Activated T-helper 1 cell treated with anti-CD3 and anti-CD28 coated beads, Interleukin-2, amount 50 U/mL, for 16 hours (primary cell): ENCODE measurements at places on chromosomes 12 and 14.

GRCh38 chr12:57621497-57622292, 10.5 kb downstream of the ARHGEF25 start:
- DNase-seq, result peak; percentile 37

- no peak for DNase-seq
These were observed 21.6 kb upstream of the CAMKK2 start for GRCh38 chr12:121318121-121318520.

DNA sequence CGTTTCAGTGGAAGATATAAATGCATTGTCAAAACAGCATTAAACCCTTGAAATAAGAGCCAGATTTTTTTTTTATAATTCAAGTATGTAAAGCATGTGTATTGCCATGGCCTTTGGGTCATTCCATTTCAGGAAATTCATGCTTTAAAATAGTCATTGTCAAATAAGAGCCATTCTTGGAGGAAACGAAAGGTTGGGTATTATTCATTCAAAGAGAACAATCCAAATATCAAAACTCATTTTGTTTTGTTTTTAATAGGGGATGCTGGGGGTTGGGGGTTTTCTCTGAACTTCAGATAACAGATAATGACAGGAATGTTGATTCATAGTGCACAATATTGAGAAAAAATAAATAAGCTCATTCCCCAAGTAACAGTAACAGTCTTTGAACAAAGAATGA, 174.4 kb upstream of the NUDT4 start:
- no peak for DNase-seq

DNA sequence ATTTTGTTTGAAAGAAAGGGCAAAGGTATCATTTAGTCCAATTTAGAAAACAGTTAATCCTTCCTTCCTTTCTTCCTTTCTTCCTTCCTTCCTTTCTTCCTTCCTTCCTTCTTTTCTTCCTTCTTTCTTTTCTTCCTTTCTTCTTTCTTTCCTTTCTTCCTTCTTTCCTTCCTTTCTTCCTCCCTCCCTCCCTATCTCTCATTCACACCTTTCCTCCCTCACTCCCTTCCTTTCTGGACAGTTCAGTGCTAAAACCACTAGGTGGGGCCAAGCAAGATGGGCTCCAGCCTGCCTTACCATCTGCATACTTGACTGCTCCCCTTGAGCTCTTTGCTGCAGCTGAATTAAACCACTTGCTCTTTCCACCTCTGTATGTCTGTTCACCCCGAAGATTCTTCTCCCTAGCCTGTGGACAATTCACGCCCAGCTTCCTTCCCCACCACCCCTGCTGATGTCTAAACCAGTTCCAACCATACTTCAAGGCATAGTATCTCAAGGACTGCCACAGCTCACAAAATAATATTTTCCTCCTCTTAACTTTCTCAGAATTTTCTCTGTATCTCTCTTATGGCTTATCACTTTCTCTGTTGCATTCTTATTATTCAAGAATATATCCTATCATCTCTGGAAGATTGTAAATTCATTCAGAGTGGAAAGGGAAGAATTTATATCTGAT, 78.0 kb downstream of the DBX2 start:
- DNase-seq, result no peak

GRCh38 chr12:130098301-130099005, 63.8 kb upstream of the FZD10 start:
- DNase-seq, result no peak

DNA sequence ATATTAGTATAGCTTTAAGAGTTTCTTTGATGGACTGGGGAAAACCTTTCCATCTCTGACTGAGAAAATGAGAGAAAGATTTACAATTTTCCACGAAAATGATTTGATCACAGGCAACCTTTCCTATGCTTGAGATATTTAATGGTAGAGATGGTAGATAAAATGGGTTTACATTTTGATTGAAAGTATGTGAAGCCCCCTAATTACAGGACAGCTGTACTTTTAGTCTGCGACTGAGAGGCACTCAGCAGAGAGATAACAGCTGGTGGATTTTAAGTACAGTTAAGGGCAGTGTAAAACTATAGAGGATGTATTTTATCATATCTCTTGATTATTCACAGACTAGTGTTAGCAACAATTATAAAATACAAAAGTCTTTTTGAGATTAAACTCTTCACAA, 40.7 kb downstream of the C12orf50 start:
- DNase-seq, result no peak

- no peak for DNase-seq
These were observed 18.1 kb downstream of the VDR start for GRCh38 chr12:47886510-47887240.

GRCh38 chr12:108193917-108194316, 64.8 kb downstream of the WSCD2 start:
- no peak for DNase-seq

GRCh38 chr14:54189748-54190354, 207.0 kb upstream of the CDKN3 start:
- no peak for DNase-seq

GRCh38 chr14:69059658-69060623, 80.8 kb upstream of the ACTN1 start:
- no peak for DNase-seq

DNA sequence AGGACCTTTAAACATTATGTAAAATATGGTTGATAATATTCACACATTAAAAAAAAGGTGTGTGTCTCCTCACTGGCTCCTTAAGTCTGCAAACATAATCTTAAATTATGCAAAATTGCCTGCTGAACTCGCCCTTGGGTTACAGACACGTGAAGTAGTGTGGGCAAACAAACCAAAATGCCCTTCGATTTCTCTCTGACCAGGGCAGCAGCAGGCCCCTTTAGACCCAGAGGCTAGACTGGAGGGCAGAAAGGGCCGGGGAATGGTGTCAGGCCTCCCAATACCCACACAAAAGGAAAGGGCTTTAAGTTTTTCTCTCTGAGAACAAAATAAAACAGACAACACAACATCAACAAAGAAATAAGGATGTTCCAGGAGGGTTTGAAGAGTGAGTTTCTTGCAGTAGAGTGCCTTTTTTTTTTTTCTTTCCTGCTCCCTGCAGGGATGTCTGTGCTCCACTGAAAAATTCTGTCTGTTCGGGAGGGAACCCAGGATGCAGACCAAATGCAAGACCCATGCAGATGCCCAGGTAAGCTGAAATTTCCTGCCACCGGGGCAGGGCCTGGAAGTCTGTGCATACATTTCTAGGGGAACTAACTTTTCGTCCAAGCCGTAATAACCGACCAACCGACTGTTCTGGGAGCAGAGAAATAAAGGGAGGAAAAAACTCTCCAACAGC, 1.7 kb downstream of the TBX3 start:
- DNase-seq, result no peak

DNA sequence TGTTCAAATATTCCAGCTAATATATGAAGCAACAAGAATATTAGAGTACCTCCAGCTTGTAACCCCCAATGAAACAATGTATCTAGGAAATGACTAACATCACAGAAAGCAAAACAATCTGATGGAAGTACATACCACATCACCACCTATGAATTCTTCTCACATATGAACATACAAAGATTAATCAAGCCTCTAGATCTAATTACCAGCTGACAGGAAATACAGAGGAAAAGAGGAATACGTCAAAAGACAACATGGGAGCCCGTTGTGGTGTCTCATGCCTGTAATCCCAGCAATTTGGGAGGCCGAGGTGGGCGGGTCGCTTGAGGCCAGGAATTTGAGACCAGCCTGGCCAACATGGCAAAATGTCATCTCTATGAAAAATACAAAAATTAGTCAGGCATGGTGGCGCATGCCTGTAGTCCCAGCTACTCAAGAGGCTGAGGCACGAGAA, 7.5 kb downstream of the NEDD8 start:
- DNase-seq, result no peak

- DNase-seq, result no peak
These were observed 198.5 kb upstream of the PWP1 start for GRCh38 chr12:107487011-107487680.

GRCh38 chr14:90782892-90783291, 33.3 kb downstream of the TTC7B start:
- no peak for DNase-seq

GRCh38 chr12:104340925-104341611, 37.5 kb downstream of the EID3 start:
- no peak for DNase-seq

DNA sequence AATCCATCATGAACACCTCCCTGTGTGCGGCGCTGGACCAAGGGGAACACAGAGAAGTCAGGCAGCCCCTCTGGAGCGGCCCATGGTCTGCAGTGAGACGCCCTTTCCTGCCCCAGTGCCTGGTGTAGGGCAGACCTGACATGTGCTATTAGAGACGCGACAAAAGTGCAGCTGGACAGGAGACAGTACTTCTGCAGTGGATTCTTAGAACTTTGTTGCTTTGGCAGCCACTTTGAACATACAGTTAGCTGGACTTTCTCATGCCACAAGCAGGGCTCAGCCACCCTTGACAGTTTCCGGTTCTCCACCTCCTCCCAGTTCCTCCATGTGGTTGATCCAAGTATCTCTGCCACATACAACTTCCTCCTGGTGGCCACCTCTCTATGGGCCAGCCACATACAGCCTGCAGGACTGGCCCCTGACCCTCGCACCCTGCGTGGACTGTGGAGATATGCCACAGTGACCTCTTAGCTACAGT, 45.9 kb downstream of the LGMN start:
- no peak for DNase-seq

- no peak for DNase-seq
These were observed 64.2 kb downstream of the CMAS start for GRCh38 chr12:22110176-22110575.

DNA sequence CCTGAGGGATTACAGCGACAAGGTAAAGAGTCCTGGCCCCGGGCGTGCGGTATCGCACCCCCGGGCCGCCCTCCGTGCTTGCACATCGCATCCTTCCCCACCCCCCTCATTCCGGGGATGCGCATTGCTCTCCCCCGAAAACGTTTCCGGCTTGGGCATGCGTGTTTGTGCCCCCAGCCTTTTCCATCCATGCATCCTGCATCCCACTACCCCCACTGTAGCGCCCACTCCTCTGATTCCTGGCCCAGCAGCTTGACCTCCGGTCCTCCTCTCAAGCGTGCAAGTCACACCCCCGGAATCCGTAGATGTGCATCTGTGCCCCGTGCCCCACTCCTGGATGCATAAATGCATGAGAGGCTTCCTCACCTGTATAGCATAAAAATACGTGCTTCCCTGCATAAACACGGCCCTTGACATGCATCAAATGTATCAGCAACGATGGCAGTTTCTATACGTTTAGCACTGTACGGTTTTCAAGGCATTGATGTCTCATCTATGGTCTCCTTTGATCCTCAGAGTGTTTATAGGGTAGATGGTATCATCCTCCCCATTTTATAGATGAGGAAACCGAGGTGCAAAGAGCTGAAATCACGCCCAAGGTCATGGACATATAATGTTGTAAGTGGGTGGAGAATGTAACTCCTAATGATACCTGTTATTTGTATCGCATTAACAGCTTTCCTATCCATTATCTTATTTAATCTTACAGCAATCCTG, 484 bp downstream of the RIC8B start:
- DNase-seq, result no peak
